C1 segment of cervical spinal cord (tissue), 14 donors: ENCODE measurements at places on chromosomes 3 and 15.

DNA sequence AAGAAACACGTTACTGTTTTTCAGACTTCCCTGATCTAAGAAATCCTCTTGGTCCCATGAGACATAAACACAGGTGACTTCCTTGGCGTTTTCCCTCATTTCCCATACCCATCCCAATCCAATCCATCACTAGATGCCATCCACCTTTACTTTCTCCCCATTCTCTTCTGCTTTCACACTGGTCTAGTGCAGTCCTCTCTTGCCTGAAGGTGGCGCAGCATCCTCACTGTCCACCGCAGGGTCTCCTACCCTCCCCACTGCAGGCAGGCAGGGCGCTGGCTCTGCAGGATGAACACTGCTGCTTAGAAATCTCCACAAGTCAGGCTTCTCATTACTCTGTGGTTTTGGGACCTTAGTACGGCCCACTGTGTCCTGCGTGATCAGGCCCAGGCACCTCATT, 58.2 kb downstream of the RAB7A start:
- peak; percentile 12 for DNase-seq

DNA sequence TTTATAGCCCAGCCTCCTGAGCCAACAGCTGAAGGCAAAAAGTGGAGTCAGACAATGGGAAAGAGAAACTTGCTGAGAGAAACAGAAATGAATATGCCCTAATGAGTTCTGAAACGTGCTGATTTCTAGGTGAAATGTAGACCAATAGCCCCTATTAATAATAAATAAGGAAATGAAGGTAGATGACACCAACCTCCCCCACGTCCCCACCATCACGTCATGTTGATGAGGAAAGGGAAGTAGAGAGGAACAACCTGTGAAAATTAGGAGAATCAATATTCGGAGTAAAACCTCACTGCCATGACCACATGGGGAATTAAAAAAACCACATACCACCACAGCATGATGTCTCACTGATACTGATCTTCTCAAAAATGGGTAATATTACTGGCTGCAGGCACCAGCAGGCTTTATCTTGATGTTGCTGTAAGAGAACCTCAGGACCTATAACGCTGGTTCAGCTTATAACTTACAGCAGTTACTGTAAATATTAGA, 64.0 kb downstream of the KAT2B start:
- DNase-seq: no peak

- DNase-seq: no peak
Measured at GRCh38 chr15:95825208-95825607, 505.3 kb upstream of the NR2F2 start.

DNA sequence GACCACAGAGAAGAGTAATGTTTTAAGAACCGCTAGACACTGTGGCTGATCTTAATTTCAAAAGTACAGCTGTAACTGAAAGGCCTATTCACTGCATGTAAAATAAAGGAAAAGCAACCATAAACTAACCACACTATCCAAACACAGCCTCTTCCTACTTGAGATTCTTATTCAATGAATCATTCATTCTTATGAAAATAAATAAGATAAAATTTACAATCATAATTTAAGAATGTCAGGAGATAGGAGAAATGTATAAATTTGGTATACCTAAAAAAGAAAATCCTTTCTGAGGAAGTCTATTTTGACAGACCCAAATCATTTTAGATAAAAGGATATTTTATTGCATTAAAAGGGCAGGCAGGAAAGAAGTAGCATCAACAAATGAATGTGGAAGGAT, 533.5 kb upstream of the ZNF385D start:
- no peak for DNase-seq

GRCh38 chr3:35936571-35936970, 297.2 kb downstream of the ARPP21 start:
- DNase-seq: no peak

DNA sequence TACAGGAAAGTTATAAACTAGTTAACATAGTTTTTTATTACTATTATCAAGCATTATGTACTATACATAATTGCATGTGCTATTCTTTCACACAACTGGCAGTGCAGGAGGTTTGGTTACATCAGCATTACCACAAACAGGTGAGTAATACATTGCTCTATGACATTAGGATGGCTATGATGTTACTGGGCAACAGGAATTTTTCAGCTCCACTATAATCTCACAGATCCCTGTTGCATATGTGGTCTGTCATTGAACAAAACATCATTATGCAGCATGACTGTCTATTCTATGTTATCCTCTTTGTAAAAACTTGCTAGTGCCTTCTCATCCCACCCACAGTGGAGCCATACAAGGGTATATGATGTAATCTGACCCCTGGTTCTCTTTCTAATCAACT, 36.5 kb upstream of the PDZRN3 start:
- DNase-seq: no peak

DNA sequence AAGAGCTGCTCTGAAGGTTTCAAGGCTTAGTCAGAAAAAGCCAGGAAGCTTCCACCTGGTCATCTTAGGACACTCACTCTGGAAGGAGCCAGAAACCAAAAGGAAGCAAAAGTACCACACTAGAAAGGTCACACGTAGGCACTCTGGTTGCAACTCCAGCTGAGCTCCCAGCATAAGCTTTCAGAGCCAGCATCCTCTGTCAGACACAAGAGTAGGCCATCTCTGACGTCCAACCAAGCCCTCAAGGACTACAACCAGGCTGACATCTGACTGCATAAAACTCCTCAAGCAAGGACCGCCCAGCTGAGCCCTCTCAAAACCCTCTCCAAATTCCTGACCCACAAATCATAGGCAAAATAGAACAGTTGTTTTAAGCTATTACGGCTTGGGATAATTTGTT, 12.8 kb downstream of the SH3BP5 start:
- DNase-seq: no peak

GRCh38 chr15:64938192-64938591, 26.5 kb downstream of the ANKDD1A start:
- DNase-seq: no peak

DNA sequence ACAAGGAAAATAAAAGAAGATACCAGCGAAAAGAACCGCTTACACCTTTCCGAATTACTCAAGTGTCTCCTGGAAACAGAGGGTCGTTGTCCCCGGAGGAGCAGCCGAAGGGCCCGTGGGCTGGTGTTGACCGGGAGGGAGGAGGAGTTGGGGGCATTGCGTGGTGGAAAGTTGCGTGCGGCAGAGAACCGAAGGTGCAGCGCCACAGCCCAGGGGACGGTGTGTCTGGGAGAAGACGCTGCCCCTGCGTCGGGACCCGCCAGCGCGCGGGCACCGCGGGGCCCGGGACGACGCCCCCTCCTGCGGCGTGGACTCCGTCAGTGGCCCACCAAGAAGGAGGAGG, 325 bp downstream of the ALCAM start:
- DNase-seq: no peak

DNA sequence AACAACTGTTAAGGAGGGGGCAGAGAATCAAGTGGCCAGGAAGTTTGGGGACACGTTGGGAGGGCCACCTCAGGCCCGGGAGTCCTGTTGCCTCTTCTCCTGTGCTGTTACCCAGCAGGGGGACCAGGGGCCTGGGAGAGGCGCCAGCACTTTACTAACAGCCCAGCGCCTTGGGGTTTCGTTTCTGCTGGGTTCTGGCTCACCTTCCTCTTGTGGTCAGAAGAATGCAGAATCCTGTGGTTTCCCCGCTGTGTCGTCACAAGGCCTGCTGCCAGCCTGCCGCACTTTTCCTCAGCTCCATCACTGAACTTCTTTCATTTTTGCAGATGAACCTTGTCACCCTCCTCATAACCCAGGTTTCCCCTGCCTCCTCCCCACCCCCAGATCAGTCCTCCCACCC, 67.7 kb downstream of the SLC30A4 start:
- peak; percentile 22 for DNase-seq

DNA sequence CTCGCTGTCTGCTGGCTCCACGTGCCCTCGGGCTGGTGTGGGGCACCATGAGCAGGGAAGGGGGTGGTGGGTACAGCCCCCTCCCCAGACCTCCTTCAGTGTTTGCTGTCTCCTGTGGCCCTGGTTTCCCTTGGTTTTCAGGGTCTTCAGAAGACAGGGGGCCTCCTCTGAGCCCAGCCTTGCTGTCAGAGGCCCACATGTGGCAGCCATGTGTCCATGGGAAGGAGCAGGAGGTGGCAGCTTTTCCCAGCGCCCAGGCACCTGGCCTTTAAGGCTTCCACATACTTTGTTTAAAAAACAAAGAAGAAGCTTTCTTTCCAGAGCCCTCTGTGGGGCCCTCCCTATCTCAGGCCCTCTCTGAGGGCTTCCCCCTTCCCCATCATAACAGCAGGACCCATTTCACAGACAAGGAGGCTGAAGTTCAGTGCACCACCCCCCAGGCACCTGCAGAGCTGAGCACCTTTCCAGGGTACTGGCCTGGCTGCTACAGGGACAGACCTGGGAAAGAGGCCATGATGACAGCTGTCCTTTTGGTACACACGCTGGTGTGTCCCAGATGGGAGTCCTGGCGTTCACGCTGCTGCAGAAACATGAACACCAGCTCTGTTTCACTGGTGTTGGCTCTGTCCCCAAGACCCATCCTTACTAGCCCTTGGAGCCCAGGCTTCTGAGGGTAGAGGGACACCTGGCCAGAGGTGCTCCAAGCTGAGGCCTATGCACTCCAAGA, 73.7 kb downstream of the DNAJB8 start:
- no peak for DNase-seq

- no peak for DNase-seq
Measured at GRCh38 chr3:126827121-126827520, 123.1 kb downstream of the CHCHD6 start.

DNA sequence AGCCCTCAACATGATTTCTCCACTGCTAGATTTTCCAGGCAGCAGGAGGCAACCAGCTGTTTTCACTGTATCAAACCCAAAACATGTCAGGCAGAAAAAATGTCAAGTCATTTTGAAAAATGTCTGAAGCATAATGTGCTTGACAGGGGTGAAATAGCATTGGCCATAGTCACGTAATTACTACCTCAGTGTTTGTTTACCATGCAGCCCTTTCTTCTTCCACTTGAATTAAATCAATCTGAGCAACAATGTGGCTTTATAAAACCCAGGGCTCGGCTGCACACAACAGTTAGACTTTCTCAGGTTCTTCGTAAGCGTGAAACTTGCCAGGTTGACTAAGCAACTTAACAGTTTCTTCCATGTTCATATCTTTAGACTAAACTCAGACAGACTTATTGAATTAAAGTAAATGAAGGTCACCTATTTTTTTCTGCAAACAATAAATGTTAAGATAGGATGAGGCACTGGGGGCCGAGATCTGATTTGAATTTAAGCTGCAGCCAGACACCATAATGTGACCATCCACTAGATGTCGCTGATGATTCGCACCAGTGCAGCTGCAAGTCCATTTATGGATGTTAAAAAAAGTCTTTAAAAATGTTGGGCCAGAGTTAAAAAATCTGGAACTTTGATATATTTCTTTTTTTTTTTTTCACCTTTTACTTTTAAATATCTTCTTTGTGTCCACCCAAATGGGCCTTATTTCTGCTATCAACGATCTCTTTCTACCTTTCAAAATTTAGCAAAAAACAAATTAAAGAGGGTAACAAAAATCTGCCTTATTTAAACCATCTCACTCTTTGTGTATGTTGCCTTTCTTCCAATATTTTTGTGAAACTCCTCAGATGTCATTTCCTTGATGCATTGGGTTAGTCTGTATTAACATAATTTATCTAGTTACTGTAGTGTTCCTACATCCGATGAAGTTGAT, 305.9 kb downstream of the CACNA2D3 start:
- no peak for DNase-seq

GRCh38 chr15:90902840-90903732, at the start of gene MAN2A2:
TSS of gene MAN2A2 (plus strand) at chr15:90903302. CDS start at chr15:90904208, 906 bp downstream.
- DNase-seq: peak; percentile 66

- no peak for DNase-seq
Measured at GRCh38 chr15:96093063-96093462, 237.4 kb upstream of the NR2F2 start.

- no peak for DNase-seq
Measured at GRCh38 chr3:73580343-73580742, 44.4 kb downstream of the PDZRN3 start.

GRCh38 chr3:4956738-4957137, 22.5 kb upstream of the BHLHE40 start:
- DNase-seq: no peak

GRCh38 chr3:53688989-53689388, 157.2 kb downstream of the CHDH start:
- no peak for DNase-seq

DNA sequence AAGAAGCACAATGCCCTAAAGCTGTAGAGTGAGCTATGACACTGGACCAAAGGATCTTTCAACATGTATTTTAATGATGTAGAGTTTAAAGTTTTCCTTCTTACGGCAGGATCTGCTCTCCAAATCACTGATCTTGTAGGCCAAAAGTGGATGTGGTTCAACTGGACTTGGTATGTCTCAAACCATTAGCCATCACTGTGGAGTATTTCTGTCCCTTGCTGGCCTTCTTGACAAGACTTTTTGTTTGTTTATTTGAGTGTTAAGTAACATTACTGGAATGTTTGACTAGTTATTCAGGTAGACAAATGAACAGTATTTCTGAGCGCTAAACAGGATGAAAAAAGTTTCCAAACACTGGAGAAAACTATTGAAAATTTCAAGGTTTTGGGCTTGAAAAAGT, 472.7 kb upstream of the CFAP20DC start:
- no peak for DNase-seq

- DNase-seq: no peak
Measured at GRCh38 chr15:81959196-81959595, 86.6 kb downstream of the MEX3B start.

GRCh38 chr3:112096176-112096575, 10.0 kb downstream of the C3orf52 start:
- DNase-seq: no peak

DNA sequence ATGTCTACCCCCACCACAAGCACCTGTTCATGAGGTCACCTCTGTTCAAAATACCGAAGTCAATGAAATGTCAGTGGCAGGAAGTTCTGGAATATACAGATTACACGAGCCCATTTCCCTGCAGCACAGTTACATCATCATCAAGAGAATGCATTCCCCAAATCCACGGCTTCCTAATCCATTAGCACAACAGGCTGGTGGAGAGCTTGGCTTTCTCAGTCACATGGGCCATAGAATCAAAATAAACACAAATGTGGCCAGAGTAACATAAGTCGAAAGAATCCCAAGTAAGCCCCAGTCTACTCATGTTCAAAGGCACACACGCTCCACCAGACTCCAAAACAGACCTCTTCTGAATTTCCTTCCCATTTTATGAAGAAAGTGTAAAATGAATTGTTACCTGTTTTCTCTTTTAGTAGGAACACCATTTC, 419.3 kb downstream of the MAGI1 start:
- no peak for DNase-seq

GRCh38 chr3:53579636-53580035, 85.2 kb downstream of the CACNA1D start:
- DNase-seq: no peak

DNA sequence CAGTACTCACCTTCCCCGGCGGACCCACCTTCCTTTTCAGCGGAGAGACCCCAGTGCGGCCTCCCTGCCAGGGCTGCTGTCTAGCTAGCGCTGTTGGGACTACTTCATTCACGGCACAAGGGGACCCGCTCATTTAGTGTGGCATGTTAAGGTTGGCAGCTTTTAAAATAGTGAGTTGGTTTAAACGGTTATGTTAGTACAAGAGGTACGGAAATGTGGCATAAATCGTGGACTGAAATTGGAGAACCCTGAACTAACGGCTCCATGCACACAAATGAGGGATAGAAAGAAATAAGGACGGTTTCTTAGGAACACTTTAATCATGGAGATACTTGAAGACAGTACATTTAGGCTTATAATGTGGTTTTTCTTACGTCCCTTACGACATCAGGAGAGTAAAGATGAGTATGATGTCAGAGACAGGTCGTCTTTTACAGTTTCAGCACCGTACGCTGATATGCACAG, 752 bp downstream of the CEP63 start:
- DNase-seq: no peak
